ENCODE measurements at places on chromosomes 5 and 9.
A peak's percentile ranks its signal among the peaks of the same experiment; 100 is the strongest.

GRCh38 chr9:73923796-73924195 is 573.3 kb upstream of the RORB start:
- DNase-seq = no peak

DNA sequence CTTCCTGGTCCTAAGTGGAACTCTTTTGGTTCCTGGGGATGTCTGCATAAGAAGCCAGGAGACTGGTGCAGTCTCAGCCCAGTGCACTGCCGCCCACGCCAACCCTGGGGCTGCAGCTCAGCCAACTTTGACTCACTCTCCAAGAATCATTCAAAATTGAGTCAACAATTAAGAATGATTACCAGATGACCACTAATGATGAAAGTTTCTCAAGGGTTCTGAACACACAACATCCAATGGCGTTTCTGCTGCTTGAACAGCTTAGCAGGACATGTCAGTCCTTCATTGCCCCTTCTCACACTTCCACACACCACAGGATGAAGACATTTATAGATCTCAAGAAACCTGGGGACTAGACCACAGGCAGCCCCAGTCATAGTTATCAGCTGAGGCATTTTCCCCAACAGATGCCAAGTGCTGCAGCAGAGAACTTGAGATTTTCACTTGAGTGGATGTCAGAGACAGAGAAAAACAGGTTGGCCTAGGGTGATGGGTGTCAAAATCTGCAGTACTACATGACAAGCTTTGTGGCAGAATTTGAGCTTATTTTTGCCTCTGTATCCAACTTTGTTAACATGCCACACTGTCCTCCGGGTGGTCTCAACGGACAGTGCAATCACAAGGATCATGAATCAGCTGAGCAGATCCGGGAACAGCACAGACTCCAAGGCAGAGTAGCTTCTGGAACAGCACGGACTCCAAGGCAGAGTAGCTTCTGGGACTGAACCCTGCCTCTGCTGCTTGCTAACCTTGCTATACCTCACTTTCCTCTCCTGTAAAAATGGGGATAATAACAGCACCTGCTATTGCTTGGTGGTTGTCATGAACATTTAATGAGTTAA is 356.1 kb downstream of the SPOCK1 start:
- DNase-seq = peak; percentile 89

DNA sequence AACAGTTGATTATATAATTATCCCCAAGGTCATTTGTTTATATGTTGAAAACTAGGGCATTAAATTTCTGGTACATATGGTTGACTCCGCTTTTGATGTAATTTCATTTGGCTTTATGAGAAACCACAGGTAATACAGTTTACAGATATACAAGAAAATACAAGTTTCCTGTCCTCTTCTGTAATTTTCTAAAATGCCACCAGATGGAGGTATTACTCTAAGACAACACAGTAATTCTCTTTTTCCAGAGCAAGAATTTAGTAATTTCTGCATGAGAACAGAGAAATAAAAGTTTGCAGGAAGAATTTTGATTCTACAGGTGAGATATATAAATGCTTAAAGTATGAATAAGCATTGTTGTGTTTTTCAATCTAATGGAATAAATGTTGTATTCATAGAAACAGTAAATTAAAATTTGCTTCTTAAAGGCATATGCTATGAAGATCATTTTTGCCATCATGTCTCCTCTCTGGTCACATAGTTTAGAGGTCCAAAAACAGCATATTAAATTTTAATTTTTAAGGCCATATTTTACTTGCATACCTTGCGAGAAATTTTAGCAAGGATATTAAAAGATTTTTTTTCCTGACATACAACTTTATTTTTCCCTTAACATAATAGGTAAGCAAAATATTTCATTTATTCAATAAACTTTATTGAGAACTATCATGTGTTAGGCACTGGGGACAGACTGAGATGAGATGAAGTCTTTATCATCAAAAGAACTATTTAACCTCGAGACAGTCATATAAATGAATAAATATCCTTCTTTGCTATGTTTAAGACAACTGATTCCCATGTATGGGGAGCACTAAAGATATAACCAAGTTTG is 22.7 kb downstream of the CHD1 start:
- no peak for DNase-seq

DNA sequence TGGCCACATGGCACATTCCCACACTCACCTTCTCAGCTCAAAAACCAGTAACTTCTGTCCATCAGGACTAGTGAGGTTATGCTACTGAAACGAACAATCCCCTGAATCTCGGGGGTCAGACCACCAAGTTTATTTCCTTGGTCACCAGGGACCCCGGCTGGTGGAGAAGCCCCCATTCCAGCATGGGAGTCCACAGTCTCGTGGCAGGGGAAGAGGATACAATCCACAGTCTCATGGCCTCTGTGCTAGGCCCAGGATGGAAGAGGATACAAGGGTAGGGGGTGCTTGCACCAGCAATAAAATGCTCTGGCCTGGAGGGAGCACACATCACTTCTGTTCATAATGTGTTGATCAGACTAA is 7.4 kb upstream of the CARD19 start:
- peak; percentile 52 for DNase-seq

- no peak for DNase-seq
Measured at GRCh38 chr9:757246-757881, 84.1 kb upstream of the DMRT1 start.

DNA sequence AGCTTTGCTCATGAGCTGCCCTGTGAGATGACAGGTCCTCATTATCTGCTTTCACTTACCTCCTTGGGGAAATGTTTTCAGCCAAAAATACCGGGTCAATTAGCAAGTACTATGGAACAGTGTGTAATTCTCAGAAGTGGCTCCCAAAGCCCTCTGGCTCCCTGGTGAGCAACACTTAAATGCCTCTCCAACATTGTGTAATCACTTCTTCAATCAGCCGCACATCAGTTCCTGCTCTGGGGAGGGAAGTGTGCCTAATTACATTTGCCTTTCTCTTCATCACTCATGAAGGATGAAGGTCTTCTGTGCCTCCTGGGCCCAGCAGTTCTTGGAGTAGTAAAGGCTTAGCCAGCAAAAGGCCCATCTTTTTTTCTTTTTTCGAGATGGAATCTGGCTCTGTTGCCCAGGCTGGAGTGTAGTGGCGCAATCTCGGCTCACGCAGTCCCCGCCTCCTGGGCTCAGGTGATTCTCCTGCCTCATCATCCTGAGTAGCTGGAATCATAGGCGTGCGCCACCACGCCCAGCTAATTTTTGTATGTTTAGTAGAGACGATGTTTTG is 23.1 kb downstream of the NIM1K start:
- DNase-seq = no peak

DNA sequence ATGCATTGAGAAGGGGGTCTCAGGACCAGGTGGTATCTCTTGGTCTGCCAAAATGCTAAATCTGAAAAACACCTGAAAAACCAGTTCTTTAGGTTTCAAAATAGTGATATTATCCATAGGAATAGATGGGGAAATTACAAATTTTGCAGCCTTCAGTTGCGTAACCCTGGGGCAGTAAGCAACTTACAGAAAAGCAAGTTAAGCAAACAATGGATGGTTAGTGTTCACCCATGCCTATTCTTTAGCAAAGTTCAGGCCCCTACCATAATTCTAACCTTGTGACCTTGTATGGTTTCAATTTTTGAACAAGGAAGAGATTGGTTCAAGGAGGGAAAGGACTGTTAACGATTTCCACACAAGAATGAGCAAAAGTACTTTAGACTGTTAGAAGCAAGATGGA is 24.5 kb downstream of the GLRX start:
- DNase-seq = no peak

GRCh38 chr9:126962336-126962735 is 47.8 kb downstream of the RALGPS1 start:
- no peak for DNase-seq

GRCh38 chr5:58002323-58002722 is 457.6 kb downstream of the PLK2 start:
- DNase-seq = no peak

DNA sequence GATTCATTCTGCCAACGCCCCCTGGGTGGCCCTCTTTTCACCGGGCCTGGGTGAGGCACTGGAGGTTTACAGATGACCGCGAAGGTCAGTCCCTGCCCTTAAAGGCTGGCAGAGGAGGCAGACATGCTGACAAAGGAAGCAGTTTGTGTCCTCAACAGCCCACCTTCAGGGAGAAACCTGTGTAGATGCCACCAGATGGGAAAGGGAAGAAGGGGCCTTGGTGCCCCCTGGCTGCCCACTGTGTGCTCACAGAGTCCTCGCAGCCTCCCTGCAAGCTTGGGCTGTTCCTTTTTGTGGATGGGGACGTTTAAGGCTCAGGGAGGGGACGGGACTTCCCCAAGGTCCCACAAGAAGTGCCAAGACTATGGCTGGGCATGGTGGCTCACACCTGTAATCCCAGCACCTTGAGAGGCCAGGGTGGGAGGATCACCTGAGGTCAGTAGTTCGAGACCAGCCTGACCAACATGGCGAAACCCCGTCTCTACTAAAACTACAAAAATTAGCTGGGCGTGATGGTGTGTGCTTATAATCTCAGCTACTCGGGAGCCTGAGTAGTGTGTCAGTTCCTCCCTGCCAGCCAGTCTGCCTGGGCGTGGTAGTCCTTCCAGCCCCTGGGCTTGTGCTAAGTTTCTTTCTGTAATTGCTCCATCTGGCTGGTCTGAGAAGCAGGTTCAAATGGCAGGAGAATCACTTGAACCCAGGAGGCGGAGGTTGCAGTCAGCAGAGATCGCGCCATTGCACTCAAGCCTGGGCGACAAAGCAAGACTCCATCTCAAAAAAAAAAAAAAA is 36.2 kb downstream of the NEK6 start:
- no peak for DNase-seq

- DNase-seq = no peak
Measured at GRCh38 chr9:105515811-105516413, 42.0 kb upstream of the FKTN start.

DNA sequence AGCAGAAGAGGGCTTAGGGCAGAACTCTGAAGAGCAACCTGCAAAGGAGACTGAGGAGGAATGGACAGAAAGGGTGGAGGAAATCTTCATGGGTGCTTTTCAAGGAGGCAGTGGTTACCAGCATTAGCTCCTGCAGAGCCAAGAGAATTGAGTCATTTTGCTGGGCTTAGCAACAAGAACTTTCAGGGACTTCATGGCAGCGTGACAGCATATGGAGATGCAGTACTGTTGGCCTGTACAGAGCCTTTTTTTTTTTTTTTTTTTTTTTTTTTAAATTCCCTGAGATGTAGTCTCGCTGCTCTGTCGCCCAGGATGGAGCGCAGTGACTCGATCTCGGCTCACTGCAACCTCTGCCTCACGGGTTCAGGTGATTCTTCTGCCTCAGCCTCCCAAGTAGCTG is 296.0 kb upstream of the DMRT1 start:
- DNase-seq = peak; percentile 45

DNA sequence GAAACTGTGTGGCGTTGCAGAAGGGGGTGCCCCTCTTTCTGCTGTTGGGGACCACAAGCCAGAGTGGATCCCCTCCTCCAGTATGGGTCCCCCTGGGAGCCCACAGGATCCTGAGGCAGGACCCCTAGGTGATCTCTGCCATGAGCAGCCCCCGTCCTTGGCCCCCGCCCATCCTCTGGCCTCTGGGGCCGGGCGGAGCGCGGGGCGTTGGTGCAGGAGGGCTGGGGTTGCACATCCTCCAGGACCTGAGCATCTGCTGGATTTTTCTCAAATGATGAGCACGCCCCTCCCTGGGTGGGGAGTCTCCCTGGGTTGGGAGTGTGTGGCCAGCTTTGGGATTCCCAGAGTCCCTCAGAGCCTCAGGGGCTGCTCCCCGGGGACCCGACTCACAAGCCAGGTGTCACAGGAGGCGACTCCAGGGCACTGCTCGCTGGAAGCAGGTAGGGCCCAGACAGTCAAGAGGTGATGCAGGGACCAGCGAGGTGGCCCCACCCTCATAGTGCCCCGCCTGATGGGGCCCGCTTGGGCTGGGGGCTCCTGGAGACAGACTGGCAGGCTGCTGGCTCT is 26.7 kb upstream of the UBAC1 start:
- DNase-seq = no peak

- DNase-seq = no peak
Measured at GRCh38 chr5:31598640-31599611, 40.0 kb upstream of the PDZD2 start.

- DNase-seq = no peak
Measured at GRCh38 chr9:33287087-33287490, 3.2 kb upstream of the NFX1 start.

GRCh38 chr5:80959768-80960442 is at the start of gene RASGRF2:
Gene RASGRF2 (plus strand): TSS chr5:80960363. CDS start chr5:80960739, 376 bp downstream.
- DNase-seq = no peak

DNA sequence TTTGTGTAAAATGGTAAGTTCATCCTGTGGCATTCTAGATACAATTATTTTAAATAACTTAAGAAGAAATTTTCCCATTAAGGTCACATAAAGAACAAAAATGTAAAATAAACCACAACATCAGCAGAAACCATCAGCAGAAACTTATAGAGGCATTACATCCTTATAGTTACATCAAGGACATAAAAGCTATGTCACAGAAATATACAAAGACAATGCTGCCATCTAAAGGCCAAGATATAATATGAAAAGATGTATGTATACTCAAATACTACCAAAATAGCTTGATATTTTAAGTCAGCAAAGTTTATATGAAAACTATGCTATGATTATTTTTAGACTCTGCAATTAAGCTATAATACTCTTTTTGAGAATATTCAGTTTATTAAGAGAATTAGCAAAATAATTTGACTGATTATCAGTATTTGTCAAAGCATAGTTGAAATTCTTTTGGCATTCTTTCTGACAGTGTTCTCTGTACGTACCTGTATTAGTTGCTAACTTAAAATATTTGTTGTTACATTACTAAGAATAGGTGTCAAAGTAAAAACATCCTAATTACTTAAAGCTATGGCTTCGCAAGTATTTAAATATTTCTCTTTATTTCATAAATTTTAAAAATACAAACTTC is 36.2 kb downstream of the FBXL17 start:
- no peak for DNase-seq

DNA sequence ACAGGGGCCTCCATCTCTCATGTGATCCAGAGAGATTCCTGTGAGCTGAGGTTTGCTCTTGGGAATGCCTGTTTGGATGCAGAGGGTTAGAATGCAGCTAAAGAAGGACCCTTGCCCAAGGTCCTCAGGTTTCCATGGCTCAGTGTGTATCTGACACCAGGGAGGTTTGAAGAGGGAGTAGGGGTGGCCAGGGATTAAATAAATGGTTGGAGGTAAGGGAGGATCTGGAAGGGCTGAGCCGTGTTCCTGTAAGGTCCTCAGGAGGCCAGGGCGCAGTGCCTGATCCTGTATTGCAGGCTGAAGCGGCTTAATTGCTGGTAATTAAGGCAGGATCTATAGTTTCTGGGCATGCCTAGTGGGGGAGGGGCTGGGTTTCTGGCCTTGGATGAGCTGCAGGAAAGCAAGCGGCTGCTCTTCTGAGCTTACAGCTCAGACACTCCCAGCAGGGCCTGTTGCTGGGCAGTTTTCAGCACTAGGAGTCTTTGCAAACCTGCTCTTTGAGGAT is 41.5 kb upstream of the MAP1B start:
- no peak for DNase-seq

- DNase-seq = no peak
Measured at GRCh38 chr9:68603371-68603770, 62.7 kb upstream of the TMEM252 start.

- DNase-seq = no peak
Measured at GRCh38 chr5:132690156-132690555, 16.4 kb downstream of the IL4 start.

GRCh38 chr9:130835441-130836298 is 616 bp downstream of the ABL1 start:
- no peak for DNase-seq

GRCh38 chr5:131150408-131150807 is 14.6 kb downstream of the HINT1 start:
- no peak for DNase-seq

Measured in lower leg skin (tissue), 4 donors.